ENCODE measurements at places on chromosomes 1 and 21.

GRCh38 chr21:36422279-36423098 is 37.3 kb downstream of the CHAF1B start:
- no peak for DNase-seq

- DNase-seq, result no peak
Observed at GRCh38 chr1:33442141-33442540, 11.2 kb upstream of the PHC2 start.

GRCh38 chr1:6259491-6260362 is 1.2 kb downstream of the GPR153 start:
- DNase-seq, result peak; percentile 93

DNA sequence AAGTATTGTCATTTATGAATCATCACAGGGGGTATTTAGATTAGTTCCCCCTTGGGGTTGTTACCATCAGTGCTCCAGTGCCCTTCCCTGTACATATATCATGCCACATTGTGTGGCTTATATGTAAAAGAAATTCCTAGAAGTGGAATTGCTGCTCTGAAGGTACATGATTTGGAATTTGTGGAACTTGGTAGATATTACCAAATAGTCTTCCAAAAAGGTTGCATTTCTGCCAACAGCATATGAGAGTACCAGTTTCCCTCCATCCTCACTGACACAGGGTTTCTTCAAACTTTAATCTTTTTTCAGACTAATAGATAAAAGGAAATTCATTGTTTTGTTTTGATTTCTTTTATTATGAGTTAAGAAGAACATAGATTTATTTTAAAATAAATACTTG is 41.3 kb downstream of the AKNAD1 start:
- no peak for DNase-seq

DNA sequence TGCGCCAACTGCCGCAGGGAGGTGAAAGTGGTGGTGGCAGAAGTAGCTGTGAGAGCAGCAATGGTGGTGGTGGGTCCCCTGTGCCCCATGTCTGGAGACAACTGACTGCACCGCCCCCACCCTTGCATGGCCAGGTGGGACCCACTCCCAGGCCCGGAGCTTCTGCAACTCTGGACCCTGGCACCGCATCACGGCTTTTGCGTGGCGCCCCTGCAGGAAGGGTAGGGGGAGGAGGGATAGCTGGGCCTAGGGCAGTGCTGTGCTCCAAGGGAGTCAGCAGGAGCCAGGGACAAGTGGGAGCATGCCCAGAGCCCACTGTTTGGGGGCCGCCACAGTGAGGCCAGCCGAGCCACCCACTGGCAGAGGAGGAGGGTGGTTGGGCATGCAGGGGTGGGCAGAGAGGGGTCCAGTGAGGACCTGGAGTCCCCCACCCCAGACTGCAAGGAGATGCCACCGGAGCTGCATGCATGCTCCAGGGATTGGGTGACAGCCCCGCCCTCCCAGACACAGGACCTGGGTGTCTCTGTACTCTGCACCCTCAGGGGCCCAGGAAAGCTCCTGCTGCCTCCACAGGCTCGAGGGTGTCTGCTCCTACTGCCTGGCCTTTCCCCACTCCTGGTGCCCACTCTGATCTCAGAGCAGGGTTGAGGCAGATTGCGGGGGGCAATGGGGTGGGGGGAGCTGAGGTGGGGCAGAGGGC is 9.8 kb upstream of the CTTNBP2NL start:
- no peak for DNase-seq

DNA sequence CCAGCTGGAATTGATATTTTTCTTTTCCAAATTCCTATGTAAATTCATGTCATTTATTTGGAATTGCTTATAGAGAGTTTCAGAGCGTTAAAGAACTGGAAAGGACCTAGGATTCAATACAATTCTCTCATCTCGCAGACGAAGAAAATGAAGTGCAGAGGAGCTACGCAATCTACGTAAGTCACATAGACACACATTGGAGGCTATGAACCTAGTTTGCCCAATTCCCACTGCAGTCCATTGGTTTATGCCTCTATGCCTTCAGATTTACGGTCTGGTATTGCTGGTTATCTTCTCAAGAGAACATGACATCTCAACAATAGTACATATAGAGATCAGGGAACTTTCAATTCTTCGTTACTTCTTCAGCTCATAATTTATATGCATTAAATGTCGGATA is 971 bp upstream of the RNF2 start:
- DNase-seq, result no peak

- DNase-seq, result no peak
Observed at GRCh38 chr1:41286486-41286885, 44.4 kb upstream of the SCMH1 start.

DNA sequence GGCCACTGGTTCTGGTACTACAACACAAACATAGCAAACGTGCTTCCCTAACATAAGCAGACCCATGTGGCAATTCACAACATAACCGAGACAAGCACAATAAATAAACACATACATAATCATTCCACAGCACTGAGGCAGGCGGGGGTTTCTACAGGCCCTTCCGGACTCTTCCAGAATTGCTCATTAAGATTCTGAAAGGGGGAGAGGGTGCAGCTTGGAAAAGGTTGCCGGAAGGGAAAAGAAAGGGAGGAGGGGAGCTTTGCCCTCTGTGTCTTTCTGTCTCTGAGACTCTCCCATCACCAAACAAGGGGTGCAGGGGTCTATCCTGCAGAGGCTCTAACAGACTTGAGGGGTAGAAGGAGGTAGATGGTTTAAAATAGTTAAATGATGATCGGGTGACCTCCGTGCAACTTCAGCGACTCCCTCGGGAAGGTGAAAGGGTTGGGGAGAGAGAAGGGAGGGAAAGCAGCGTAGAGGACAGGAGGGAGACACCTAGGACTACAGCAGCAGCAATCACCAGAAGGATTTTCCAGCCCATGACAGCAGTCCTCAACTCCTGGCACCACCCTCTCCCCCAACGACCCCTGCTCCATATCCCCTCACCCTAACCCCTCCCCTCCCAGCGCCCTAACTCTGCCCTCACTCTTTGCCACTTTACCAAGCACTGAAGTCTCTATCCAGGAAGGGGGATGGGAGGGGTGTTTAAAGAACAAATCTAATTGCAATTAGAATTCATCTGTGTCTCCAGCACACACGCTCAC is 365.5 kb upstream of the ESRRG start:
- no peak for DNase-seq

DNA sequence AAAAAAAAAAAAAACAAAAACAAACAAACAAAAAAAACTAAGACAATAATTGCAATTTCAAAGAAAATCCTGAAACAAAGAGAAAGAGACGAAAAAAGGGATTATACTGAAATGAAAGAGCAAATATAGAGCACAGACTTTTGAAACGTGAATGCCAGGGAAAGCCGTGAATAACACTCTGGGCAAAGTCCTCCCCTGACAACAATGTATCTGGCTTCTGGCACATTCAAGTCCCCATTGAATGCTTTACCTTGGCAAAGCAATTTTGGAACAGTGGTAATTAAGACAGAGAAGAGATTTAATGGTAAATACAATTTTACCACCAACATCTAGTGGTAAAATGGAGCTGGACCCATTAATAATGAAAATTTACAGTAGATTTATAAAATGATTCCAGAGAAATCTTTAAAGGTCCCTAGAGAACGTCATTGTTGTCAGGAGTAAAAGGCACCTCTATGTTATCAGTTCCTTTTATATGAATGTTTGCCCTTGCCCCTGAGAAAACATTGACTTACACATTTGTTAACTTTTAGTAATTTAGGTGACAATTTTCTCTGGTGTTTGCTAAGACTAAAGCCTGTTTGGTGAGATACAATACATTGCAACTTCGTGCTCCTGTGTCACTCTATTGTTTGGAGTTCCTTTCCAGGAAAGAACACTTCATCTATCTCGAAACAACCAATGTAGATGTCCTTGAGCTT is 89.7 kb downstream of the GREM2 start:
- DNase-seq, result no peak

- no peak for DNase-seq
Observed at GRCh38 chr1:98264727-98265126, 343.9 kb upstream of the DPYD start.

- DNase-seq, result no peak
Observed at GRCh38 chr1:21804536-21804935, 7.5 kb upstream of the LDLRAD2 start.

- DNase-seq, result no peak
Observed at GRCh38 chr1:8629241-8630091, 188.0 kb downstream of the RERE start.

DNA sequence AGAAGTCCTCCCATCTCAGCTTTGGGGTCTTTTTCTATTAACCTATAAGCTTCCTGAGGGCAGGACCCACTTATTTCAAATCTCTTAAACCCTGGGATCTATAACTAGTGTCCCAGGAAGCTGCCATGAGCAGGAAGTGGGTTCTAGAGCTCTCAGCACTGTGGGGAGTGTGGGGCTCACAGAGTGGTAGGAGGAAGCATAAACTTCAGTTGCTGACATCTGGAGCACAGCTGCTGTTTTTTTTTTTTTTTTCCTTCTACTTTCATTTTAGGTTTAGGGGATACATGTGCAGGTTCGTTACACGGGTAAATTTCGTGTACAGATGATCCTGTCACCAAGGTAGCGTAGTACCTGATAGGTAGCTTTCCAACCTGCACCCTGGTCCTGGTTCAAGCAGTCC is 59.3 kb downstream of the AK4 start:
- DNase-seq, result no peak

- no peak for DNase-seq
Observed at GRCh38 chr21:44089001-44089911, 17.9 kb upstream of the PWP2 start.

- DNase-seq, result no peak
Observed at GRCh38 chr1:161506336-161507223, 1.3 kb downstream of the FCGR2A start.

DNA sequence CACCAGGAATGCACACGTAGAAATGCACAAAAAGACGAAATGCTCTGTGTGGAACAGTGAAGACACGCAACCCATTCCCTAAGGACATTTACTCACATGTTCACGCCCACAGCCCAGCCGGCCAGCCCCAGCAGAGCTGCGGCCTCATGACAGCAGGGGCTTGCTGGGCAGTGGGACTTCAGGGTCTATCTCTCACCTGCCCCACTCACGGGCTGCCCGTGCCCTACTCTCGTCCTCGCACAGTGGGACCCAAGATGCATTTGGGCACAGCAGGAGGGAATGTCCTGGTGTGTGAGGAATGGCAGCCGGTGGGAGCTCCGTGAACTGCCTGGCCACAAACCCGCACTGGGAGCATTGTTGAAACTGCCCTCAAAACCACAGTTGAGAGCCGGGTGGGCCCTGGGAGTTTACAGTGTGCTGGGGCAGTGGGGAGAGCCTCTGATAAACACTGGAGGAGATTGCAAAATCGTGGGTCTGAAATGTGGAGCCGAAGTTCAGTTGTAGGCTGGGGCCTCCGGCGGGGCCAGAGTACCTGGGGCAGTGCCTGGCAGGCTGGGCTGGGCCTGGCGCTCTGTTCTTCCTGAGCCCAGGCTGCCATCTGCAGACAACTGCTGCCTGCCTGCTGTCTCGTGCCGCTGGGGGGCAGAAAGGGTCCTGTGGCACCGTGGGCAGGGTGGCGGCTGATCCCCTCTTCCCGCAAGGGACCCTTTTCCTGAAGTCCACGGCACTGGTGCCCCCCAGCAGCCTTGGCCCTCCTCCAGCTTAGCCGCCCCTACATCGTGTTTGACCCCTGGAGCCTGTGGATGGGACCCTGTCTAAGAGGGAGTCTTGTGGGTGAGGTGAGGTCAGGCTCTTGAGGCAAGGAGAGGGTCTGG is 20.7 kb upstream of the POFUT2 start:
- peak; percentile 64 for DNase-seq

- DNase-seq, result no peak
Observed at GRCh38 chr1:37393173-37394120, 80.9 kb upstream of the ZC3H12A start.

- peak; percentile 11 for DNase-seq
Observed at GRCh38 chr1:81832573-81832972, 31.8 kb downstream of the ADGRL2 start.

DNA sequence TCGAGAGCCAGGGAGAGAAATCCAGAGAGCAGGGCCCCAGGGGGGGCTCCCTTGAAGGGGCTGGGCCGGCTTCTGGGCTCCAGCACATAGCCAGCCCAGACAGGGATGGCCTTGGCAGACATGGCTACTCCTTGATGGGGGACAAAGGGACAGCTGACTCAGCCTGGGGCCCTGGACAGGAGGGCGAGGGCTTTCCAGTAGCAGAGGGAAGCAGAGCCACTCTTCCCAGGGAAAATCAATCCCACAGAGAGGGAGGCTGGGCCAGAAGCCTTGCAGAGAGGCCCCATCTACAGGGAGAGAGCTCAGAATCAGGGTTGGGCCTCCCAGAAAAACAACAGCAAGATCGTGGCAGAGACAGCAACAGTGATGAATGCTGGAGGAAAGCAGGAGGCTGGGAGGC is 15.6 kb downstream of the IGFN1 start:
- DNase-seq, result no peak

DNA sequence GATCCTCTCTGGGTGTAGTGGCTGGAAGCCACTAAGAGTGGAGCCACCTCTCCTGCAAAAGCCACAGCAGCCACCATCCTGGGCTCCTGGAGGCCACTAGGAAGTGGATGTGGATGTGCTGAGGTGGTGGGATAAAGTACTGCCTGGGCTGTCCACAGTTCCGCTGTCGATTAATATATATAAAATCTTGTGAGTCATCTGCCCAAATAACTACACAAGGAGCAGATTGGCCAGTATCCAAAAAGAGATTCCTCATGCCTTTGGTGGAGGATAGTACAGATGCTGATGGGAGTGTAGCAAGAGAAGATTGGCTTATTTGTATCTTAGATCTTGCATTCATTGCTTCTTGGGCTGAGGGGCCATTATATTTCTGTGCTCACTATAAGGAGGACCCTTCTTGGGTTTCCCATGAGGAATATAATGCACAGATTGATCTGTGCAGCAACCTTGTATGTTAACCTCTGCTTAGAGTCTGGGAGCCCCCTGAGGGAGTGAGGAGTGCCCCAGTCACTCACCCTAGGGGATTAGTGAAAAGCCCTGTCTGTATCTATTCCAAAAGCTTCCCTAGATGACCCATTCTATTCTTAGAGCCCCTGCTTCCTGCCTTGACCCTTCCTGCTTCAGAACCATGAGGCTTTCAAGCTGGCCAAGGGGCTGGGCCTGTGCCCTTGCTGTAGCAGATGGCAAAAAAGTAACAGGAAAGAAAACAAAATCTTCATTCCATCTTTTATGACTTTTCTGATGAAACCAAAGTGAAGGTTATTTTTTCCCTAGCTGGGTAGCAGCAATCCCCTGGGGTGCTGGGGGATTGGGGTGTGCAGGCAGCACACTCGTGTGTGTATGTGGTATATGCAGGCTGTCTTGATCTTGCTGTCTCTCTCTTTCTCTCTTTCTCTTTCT is 31.7 kb downstream of the RCSD1 start:
- DNase-seq, result no peak

- DNase-seq, result peak; percentile 97
Observed at GRCh38 chr1:244864253-244865027, at the start of gene HNRNPU. Gene HNRNPU, minus strand, starts transcription at chr1:244864543. Its CDS starts 236 bp downstream, at chr1:244864307.

GRCh38 chr1:234840843-234841242 is 230.9 kb upstream of the IRF2BP2 start:
- DNase-seq, result no peak

Measured in ovary (tissue), 10 donors.